ENCODE measurements at places on chromosomes 12 and 14. TPM values are rescaled to one million over a fixed set of nuclear protein-coding genes. Genes with fewer than 3 reads are reported as not detected.

Gene HSPB8
- 10.6 TPM for total RNA-seq

Gene LRTM2
- total RNA-seq, result not detected

Gene KRT4
- total RNA-seq, result not detected

Gene RASSF3
- 22.1 TPM for total RNA-seq

Gene CDCA4
- total RNA-seq, result 9.6 TPM

Gene RIPK3
- 0.23 TPM for total RNA-seq

Gene CRACR2A
- 3.2 TPM for total RNA-seq

Gene CCDC92
- total RNA-seq, result 7.5 TPM

Gene EFS
- 1.1 TPM for total RNA-seq

Gene TPPP2
- total RNA-seq, result not detected

Gene NKX2-1
- total RNA-seq, result not detected

Gene MMP19
- total RNA-seq, result 4.0 TPM

Gene DENND5B
- 8.4 TPM for total RNA-seq

Gene HOTAIR
- not detected for total RNA-seq

Gene AMN
- 0.23 TPM for total RNA-seq

Gene POP5
- total RNA-seq, result 60.1 TPM

Gene TRIM9
- 0.59 TPM for total RNA-seq

Gene RITA1
- total RNA-seq, result 11.8 TPM

Gene ATP5MC2
- 143 TPM for total RNA-seq

Gene NPFF
- total RNA-seq, result not detected

Gene TAS2R19
- 4.3 TPM for total RNA-seq

Gene ZNF26
- 11.7 TPM for total RNA-seq

Gene TMPRSS12
- total RNA-seq, result not detected

Gene KRT6C
- total RNA-seq, result not detected

Gene ARHGAP5
- 27.5 TPM for total RNA-seq

Gene KRT85
- total RNA-seq, result not detected

Gene KLRK1
- total RNA-seq, result not detected

Gene OR6C2
- not detected for total RNA-seq

Gene PRH1
- 9.3 TPM for total RNA-seq

Gene TUBA1A
- total RNA-seq, result 464 TPM

Gene CYP46A1
- 0.59 TPM for total RNA-seq

Gene CABP1
- total RNA-seq, result 0.82 TPM

Gene SSPN
- 4.7 TPM for total RNA-seq

Gene ACSM4
- total RNA-seq, result not detected

Gene RPGRIP1
- under 0.01 TPM for total RNA-seq

Gene PRICKLE1
- total RNA-seq, result 11.5 TPM

Gene GUCY2C
- not detected for total RNA-seq

Gene CDKL1
- 3.2 TPM for total RNA-seq

Gene ZNF891
- 0.94 TPM for total RNA-seq

Gene KNTC1
- total RNA-seq, result 6.3 TPM

Measured in smooth muscle cell of the coronary artery (primary cell).